Stimulated activated CD4-positive, alpha-beta T cell treated with anti-CD3 and anti-CD28 coated beads, Interleukin-15, amount 100 ng/mL, for 1 hour (primary cell): ENCODE measurements at places on chromosomes 2 and 18.

DNA sequence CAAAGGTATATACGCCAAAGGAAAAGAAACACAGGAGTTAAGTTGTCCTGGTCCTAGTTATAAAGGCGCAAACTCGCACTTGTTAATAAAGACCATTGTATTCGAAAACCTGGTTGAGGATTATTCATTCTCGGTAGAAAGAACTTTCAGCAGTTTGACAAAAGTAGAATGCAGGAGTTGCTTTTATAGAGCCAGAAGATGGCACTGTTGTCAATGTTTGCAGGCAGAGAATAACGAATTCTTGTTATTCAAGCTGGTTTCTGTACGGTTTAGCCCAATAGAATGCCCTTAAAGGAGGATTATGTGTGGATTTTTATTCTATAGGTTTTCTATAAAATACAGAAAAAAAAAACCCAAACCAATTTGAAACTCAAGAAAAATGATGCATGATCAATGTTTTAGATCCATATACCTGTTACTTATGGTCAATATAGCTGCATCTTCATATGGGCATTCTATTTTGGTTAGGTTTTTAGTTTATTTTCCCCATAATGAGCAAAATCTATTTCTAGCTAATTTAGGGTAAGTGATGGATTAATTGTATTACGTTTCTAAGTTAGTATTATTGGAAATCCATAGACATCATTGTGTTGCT lies 510.3 kb downstream of the PLCL1 start:
- DNase-seq = no peak

- no peak for DNase-seq
Observed at GRCh38 chr2:209681201-209681735, 90.4 kb upstream of the UNC80 start.

DNA sequence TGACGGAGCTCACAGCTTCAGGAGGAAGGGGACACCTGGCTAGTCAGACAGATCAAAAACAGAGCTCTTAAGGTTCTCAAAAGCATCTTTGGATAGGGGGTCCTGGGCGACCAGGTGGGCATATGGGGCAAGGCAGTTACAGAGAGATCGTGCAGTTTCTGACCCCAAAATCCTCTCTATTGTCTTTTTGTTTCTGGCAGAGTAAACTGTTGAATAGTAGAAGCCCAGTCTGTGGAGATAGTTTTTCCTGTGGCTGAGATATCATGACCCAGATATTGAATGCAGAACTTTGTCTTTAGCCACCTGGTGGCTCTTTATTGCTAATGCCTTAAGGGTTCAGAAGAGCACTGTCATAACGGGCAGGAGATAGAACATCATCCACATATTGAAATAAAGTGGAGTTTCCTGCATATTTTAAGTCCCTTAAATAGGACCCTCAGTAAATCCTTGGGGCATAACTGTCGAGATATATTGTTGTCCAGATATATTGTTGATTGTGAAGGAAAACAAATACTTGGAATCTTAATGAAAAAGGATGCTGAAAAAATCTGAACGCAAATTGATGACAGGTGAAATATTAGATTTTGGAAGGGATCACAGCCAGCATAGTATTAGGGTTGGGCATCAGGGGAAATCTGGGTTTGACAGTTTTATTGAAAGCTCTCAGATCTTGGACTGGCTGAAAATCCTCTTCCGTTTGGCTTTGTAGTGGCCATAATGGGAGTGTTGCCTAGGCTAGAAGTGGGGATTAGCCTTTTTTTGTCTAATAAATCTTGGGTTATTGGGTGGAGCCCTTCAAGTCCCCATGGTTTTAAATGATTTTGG lies 14.1 kb upstream of the ZDBF2 start:
- DNase-seq = no peak

GRCh38 chr2:9961013-9961412 lies 9.5 kb downstream of the GRHL1 start:
- DNase-seq = no peak

DNA sequence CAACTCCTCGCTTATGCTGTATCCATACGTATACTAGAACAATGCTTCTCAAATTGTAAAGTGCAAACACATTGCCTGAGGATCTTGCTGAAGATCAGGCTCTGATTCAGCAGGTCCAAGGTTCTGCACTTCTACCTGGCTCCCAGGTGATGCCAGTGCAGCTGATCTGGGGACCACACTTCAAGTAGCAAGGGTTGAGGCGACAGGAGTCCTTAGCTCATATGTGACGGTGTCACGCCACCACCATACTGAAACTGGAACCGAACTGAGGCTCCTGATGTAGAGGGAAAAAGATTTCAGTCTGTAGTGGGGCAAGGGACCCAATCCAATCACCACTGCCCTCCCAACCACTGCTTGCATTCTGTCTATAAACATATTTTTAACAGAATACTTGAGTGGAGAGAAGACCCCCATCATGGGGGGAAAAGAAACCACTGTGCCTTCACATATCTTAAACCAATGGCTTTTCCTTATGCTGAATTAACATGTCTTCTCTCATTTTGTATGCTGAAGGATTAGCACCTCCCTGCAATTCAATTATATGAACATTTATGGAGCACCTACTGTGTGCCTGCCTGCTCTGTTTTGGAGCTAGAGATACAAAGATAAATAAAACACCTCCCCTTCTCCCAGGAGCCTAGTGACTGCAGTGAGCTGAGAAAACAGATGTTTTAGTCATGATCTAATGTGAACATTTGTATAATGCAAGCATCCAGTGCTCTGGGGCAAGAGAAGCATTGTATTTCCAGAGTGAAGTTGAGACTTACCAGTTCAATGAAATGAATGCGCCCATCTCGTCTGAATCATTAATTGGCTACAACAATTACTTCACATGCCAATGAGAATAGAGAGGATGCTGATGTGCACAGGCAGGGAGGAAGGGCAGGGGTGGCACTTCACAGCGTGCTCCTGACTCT lies 6.6 kb upstream of the ASAP2 start:
- DNase-seq = no peak

DNA sequence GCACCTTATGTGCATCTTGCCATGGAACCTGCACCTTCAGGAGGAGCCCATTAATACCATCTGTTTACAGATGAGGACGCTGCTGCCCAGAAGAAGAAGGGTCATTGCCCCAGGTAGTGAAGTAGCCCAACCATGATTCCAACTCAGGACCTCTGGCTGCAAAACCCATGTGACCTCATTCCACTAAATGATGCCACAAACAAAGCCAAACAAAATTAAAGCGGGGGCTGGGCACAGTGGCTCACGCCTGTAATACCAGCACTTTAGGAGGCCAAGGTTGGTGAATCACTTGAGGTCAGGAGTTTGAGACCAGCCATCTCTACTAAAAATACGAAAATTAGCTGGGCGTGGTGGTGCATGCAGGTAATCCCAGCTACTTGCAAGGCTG lies 202.1 kb downstream of the EIPR1 start:
- no peak for DNase-seq

- no peak for DNase-seq
Observed at GRCh38 chr2:29811378-29811777, 110.0 kb downstream of the ALK start.
